ENCODE measurements at places on chromosomes 3 and 15.

GRCh38 chr15:74442604-74443003 lies 8.8 kb upstream of the SEMA7A start:
- no peak for DNase-seq

- DNase-seq: no peak
Measured at GRCh38 chr15:44246521-44247268, 41.8 kb upstream of the GOLM2 start.

DNA sequence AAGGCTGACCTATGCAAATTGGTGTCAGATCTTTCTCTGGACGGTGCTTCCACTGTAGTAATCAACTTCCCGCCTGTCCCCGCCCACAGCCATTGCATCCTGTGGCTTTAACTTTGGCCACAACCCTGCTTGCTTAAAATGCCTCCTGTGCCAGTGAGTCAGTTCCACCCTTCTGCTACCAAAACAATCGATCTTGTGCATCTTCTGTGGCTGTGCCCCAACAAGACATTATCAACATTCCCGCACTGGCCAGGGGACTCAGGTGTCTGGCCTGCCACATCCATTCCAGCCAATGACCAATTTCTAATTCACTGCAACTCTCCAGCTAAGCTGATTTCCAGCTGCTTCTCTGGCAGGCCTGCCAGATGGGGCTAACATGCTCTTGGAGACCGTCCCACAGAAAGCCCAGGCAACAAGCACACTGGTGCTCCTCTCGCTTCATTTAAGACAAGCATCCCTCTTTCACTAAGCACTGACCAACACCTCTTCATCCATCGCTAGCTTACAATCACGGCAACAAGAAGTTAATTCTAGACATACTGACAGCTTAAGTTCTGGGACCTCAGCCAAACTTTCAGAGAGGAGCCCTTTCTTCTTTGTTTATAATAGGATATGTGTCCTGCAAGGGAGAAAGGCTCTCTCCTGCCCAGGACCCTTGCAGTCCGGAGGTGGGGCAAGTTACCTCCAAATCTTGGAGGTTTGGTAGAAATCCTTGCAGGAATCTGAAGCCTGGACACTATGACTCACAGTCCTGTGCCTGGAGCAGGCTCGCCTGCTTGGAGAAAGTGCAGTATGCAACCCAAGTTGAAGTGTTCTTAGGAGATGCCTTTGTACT lies 6.7 kb downstream of the CA12 start:
- no peak for DNase-seq

- DNase-seq: no peak
Measured at GRCh38 chr15:39438799-39439592, 141.9 kb upstream of the THBS1 start.

DNA sequence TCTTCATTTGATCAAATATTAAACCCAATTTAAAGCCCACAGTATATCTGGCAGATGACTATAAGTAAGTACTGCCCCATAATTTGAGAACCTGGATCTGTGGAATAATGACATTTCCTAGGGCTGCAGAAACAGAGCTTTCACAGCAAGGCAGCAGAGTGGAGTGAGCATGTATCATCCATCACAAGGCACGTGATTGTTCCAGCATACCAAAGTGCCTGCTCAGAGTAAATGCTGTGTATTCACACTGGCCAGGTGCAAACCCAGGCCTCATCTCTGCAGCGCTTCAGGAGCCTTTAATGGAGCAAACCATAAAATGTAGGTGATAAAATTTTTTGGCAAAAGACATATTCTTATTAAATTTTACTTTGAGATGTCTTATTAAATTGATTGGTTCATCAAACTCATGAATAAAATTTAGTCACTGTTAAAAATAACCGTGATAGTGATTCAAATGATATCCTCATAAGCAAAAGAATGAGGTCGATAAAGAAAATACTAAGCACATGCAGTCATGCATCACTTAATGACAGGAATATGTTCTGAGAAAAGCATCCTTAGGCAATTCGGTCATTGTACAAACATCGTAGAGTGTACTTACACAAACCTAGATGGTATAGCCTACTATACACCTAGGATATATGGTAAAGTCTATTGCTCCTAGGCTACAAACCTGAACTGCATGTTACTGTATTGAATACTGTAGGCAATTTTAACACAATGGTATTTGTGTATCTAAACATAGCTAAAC lies 99.3 kb upstream of the SLC24A5 start:
- no peak for DNase-seq

- no peak for DNase-seq
Measured at GRCh38 chr3:98359993-98360675, 6.5 kb downstream of the OR5K4 start.
